Mesenchymal stem cell (in vitro differentiated cells and primary cell): ENCODE measurements at places on chromosomes 1 and 21.

- no peak for DNase-seq
Observed at GRCh38 chr1:225835856-225836255, 25.9 kb downstream of the EPHX1 start.

DNA sequence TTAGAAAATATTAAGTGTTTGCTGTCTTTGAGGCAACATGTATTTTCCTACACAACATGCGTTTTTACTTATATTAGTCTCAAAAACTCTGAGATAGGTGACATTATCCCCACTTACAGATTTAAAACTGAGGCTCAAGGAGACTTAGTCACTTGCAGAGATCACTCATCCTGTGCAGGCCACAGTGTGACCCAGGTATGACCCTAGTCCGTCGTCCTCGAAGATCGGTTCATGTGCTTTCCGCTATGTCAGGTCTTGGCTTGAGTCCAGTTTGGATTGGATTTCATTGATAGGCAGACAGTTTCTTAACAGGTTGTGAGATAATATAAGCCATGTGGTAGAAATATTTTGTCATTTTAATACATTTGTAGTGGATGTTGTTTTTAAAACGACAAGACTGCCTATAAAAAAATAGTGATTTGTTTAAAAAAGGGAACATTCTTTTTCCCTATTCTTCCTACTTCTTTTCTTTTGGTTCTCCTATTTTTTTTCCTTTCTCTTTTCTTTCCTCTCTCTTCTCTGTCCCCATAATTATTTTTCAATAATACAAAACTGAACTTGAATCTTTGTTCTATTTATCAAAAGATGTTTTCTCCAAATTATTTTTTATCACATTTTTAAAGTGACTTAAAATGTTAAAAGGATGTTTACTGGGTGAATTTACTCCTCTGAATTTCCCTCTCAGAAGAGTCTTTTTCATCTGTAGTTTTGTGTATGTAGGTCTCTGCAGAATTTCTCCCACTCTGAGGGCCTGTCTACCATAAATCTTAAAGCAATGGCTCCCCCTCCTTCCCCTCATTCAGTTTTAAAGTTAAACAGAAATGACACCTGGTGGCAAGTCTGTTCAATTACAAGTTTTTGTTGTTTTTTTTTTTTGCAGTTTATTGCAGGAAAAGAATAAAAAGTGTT, 81.8 kb downstream of the PHTF1 start:
- peak; percentile 65 for DNase-seq

DNA sequence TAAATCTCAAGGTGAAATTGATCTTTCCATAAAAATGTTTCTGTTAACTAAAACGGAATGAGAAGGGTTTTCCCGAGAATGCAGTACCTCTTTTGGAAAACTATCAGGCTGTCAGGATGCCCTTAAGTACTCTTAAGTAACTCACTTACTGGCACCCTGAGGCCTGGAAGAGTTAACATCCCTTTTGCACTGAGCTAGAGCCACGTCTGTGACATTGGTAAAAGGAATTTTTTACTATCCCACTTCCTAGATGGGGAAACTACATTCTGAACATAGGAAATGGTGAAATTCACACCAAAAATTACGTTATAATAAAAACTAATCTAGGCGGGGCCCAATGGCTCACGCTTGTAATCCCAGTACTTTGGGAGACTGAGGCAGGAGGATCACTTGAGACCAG, 39.7 kb upstream of the MAP10 start:
- no peak for DNase-seq

DNA sequence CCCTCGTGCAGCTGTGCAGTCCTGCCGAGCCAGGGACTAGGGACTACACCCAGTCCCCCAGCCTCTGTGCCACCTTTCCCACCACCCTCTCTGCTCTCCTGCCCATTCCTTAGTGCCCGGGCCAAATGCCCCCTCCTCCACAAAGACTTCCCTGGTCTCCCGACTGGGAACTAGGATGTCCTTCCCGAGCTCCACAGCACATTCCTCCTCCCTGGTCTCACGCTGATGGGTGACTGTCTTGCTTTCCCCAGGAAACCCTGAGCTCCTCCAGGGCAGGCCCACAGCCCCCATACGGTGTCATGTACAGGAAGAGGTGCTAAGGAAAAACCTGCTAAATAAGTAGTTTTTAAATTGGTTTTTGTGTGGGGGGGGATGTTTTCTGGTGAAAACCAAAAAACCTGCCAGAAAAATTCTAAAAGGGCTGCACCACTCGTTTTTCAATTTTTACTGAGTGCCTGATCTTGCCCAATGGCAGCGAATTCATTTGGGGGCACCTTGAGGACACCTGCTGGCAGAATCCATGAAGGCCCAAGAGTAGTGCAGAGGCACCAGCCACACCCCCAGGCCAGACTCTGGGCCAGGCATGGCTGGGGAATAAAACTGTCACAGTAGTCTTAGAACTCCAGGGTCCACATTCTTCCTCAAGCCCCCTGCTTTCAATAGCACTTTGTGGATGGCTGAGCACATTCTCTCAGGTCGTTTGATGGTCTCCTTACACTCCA, 50.4 kb downstream of the GLIS1 start:
- no peak for DNase-seq

DNA sequence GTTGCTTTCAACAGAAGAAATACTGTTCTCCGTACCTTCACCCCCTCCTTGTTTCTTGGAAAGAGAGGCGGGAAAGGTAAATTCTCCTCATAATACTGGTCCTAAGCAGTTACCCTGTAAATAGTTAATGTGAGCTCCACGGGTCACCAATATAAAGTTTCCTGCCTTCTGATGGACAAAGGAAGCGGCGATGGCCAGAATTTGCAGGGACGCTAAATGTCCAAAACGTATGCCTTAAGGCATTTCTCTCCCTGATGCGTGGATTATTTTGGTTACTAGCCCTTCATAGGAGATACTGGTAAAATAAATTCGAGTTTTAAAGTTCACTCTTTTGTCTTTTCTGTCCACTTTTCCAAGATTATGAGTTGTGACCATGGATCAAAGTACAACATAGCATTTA, 898 bp upstream of the PTGS2 start:
- DNase-seq = no peak

DNA sequence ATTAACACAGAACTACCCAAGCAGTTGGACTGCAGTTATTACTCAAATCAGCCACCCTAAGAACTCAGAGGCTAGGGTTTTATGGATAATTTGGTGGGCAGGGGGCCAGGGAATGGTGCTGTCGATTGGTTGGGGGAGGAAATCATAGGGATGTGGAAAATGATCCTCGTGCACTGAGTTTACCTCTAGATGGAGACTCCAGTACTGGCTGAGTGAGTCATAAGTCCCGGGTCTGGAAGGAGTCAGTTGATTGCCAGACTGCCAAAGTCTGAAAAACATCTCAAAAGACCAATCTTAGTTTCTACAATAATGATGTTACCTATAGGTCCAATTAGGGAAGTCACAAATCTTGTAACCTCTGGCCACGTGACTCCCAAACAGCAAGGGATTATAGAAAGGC, 257.5 kb upstream of the PRMT6 start:
- DNase-seq = no peak

DNA sequence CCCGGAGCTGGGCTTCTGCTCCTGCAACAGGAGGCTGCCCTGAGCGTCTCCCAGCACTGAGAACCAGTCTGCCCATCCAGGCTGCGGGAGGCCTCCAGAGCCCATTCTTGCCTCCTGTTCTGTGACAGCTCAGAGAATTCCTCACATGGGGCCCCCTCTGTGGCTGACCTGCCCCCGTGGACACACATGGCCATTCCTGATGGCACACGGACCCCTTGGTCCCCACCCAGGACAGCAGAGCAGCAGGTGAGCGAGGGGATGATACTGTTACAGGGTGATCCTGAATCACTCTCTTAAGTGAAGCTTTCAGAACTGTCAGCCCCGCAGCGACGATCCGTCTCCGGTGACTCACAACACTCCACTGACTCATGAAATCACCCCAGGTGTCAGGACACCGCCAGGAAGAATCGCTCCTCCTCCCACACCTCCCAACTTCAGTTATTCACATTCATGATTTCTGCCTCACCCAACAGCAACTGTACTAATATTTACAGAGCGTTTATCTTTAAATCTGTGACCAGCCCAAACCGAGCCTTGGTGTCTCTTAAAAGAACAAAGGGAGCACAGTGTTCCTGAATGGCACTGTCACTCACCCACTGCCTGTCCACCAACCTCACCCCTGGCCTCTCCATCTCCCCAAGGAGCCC, 22.5 kb downstream of the CHD5 start:
- DNase-seq = peak; percentile 31

DNA sequence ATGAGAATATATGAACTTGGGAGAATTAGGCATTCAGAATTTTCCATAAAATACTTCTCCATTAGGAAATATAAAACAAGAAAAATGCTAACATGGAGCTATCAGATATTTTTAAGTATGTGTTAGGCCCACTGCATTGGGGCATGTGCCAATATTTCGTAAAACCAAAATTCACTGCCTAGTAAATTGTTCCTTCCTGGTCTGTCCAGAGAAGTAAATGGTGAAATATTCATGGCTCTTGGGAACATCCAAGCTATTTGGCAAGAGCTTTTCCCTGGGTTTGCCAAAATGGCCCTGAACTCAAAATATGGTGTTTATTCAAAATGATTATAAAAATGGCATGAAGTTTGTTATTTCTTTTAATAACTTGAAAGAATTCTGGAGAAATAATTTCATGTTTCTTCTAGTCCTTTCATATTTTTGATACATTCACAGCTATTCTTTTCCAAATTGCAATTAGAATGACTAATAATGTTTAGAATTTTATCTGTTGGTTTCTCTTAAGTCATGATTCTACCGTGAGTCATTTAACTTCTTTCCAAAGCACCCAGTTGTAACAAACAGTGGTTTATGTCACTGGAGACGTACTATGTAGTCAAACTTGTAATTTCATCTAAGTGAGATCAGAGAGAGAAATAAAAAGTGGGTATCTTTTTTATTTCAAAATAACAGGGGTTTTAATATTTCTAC, 25.7 kb upstream of the SLC19A2 start:
- peak; percentile 83 for DNase-seq

GRCh38 chr21:29523646-29524045, 224.9 kb downstream of the BACH1 start:
- DNase-seq = no peak

- DNase-seq = no peak
Observed at GRCh38 chr1:110967256-110967655, 3.5 kb upstream of the LRIF1 start.

- no peak for DNase-seq
Observed at GRCh38 chr21:14830307-14830706, 234.5 kb downstream of the NRIP1 start.

DNA sequence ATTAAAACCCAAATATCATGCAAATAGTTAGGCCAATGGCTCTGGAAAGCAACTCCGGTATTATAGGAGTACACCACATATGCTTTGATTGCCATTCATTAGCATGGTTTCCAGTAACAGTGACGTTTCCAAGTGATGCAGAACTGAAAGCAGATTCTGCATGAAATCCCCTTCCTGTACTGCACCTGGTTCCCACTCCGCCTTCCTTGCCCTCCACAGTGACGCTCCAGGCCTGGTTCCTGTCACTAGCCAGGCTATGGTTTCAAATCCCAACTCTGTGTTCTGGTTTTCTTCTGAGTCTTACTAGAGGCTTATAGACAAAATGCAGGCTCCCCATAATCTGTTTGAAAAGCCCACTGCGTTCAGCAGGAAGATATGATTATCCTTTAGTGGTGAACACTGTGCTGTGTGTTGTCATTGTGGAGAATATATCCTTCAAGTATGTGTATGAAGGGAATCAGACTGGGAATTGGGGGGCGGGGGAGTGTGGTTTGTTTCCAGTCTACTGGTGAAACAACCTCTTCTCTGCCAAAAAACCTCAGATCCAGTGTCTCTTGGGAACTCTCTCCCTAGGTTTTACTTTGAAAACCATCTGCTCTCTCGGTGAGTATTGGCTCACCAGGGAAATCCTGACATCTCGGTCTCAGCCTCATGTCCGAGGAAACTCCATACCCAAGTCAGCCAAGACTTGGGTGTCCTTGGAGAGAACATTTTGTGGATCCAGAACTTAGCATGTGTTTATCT, 78.7 kb downstream of the TYW3 start:
- DNase-seq = no peak

DNA sequence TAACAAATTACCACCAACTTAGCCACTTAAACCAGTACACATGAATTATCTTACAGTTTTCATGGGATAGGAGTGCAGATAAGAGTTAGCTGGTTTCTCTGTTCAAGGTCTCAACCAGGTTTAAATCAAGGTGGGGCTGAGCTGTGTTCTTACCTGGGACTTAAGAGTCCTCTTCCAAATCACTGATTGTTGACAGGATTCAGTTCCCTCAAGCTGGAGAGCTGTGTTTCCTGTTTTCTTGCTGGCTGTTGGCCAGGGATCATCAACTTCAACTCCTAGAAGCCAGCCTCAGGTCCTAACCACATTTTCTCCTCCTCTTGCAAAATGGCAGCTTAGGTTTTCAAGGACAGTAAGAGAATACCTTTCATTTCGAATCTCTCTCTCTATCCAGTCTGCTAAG, 123.8 kb upstream of the CHRM3 start:
- no peak for DNase-seq

DNA sequence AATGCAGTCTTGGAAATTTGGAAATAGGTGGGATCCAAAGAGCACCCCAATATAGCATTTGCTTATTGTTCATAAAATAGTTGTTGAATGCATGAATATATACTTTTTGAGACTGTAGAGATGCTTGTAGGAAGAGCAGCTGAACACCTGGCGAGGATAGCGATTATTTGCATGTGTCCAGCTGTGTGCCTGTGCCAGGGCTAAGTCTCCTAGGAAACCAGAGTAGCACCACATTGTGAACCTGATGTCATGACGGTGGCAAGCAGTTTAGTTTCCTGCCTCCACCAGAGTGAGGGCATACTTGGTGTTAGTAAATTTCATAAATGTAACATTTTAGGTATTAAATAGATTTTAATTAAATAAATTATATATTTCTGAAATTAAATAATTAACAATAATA, 37.3 kb upstream of the IRF2BP2 start:
- no peak for DNase-seq

- no peak for DNase-seq
Observed at GRCh38 chr1:10962483-10962882, 50.0 kb upstream of the TARDBP start.

DNA sequence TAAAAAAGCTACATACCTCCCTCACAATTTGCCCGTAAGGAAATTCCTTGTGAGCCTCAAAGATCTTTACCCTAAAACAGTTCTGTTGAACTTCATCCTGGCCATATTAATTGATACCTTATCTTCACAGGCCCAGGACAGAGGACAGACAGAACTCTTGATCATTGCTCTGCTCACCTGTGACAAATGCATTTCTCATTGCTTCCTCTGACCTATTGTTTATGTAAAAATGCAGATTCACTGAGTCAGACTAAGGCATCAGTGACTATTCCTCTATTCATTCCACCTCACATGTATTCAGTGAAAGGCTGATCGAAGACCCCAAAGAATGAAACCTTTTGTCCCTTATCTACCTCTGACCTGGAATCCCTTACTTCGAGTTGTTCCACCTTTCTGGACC, 61.0 kb downstream of the BACH1 start:
- no peak for DNase-seq

GRCh38 chr1:172976222-172977041, 74.3 kb downstream of the TNFSF18 start:
- peak; percentile 51 for DNase-seq

GRCh38 chr1:64881281-64881680, 85.1 kb downstream of the JAK1 start:
- no peak for DNase-seq

GRCh38 chr1:2179283-2180013, 15.1 kb downstream of the FAAP20 start:
- peak; percentile 16 for DNase-seq

- DNase-seq = no peak
Observed at GRCh38 chr21:17577701-17578100, 35.0 kb downstream of the BTG3 start.
